ENCODE measurements at places on chromosomes 5 and 9.

GRCh38 chr5:145847499-145848497 lies 12.7 kb upstream of the PRELID2 start:
- DNase-seq = no peak

GRCh38 chr9:123445981-123446610 lies 90.1 kb downstream of the CRB2 start:
- no peak for DNase-seq

- no peak for DNase-seq
These were observed 99.1 kb downstream of the BNC2 start for GRCh38 chr9:16771356-16771755.

DNA sequence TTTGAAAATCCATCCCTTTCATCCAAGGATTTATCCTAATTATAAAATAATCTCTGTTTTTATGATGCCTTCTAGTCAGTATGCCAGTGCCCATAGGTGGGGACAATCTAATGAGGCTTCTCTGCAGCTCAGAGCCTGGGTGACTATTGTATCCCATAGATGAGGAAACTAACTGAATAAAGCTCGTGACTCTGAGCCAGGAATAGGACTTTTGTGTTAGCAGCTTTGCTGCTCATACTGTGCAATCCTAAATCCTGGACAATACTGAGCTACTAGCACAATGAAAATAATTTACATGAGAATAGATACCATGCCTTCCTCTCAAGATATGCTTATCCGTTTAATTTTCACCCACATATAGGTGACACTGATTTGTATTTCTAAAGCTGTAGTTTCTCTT lies 443.0 kb downstream of the PLK2 start:
- peak; percentile 39 for DNase-seq

- no peak for DNase-seq
These were observed 61.0 kb upstream of the SMIM23 start for GRCh38 chr5:171724468-171725204.
